Stimulated activated CD4-positive, alpha-beta T cell treated with anti-CD3 and anti-CD28 coated beads, Interleukin-15, amount 100 ng/mL, for 1 hour (primary cell): ENCODE measurements at places on chromosomes 16 and 17.
A peak's percentile ranks its signal among the peaks of the same experiment; 100 is the strongest.

- no peak for DNase-seq
Observed at GRCh38 chr16:28504707-28505404, 1.8 kb downstream of the IL27 start.

- no peak for DNase-seq
Observed at GRCh38 chr17:81579298-81579697, 27.1 kb upstream of the FAAP100 start.

GRCh38 chr17:58382108-58382871 lies 30.3 kb upstream of the SUPT4H1 start:
- DNase-seq: no peak

GRCh38 chr17:58107306-58107705 lies 24.1 kb downstream of the DYNLL2 start:
- DNase-seq: no peak

DNA sequence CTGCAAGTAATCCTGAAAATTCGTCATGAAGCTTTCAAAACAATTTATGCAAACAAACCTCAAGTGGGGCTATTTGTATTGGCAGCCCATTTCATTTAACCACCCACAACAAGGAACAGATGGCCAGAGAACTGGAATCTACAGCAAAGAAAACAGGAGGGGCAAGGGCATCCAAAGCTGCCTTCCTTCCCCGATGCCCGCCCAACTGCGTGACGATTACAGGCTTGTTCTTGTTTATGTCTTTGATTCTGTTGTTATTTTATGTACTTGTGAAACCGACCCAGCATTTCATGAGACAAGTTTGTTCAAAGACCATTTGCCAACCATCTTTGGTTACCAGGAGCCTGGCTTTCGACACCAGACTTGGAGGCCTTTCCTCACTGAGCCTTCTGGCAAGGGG lies 59.1 kb upstream of the IRX6 start:
- no peak for DNase-seq

DNA sequence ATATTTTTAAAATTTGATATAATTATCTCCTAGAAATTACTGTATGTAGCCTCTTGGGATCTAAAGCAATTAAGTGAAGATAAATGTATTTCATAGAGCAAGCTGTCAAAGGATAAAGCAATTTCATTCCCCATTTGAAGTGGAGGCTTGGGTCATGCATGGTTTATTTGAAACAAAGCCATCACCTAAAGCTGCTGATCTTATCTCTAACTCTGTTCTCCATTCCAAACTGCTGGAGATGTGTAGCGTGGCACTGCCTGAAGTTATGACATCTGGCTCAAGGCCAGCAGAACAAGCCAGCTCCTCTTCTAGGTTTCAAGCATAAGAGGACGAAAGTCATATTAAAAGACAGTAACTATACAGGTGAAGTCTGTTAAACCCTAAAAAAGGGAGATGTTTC lies 83.9 kb downstream of the HIC1 start:
- no peak for DNase-seq

DNA sequence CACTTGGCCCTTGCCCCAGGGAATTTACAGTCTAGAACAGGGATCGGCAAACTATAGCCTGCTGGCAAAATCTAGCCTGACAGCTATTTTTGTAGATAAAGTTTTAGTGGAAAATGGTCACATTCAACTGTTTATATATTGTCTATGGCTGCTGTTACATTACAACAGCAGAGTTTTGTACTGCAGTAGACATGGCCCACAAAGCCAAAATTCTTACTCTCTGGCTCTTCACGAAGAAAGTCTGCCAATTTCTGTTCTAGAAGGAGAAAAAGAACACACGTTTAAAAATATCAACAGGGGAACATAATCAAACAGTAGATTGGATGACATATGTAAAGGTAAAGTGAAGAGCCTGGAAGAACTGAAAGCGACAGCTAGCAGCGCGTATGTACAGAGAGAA lies 33.2 kb upstream of the CCDC182 start:
- DNase-seq: no peak

GRCh38 chr17:15157051-15157450 lies 108.1 kb downstream of the PMP22 start:
- no peak for DNase-seq

DNA sequence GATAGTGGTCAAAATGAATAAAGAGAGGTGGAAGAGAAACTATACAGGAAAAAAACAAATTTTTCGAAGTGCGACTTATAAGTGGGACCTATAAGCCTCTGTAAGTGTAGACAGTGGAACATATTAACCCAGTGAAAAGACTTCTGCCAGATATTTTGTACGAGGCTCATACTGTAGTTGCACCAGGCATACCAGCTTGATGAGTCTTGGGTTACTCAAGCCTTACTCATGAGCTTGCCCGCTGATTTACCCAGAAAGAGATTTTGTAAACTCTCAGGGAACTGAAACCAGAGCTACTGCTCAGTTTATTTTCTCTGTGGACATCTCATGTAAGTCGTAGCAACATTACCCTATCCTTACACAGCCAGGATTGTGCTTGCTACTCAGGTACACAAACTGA lies 708.0 kb upstream of the SOX9 start:
- no peak for DNase-seq

DNA sequence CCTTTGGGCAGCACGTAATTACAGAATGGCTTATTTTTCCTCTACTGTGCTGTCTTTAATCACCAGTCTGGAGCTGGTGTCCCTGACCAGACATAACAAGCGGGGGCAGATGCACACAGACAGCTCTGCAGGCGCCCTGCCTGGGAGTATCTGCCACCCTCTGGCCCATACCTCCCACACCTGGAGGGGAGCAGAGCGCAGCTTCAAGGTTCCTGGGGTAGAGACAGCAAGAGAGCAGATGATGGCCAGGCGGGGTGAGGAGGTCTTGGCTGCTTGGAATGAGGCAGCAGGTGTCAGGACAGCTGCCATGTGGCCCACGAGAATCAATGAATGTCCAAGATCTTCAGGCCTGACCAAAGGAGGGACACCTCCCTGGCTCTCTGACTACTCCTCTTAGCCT lies 23.8 kb downstream of the TMEM94 start:
- DNase-seq: no peak

DNA sequence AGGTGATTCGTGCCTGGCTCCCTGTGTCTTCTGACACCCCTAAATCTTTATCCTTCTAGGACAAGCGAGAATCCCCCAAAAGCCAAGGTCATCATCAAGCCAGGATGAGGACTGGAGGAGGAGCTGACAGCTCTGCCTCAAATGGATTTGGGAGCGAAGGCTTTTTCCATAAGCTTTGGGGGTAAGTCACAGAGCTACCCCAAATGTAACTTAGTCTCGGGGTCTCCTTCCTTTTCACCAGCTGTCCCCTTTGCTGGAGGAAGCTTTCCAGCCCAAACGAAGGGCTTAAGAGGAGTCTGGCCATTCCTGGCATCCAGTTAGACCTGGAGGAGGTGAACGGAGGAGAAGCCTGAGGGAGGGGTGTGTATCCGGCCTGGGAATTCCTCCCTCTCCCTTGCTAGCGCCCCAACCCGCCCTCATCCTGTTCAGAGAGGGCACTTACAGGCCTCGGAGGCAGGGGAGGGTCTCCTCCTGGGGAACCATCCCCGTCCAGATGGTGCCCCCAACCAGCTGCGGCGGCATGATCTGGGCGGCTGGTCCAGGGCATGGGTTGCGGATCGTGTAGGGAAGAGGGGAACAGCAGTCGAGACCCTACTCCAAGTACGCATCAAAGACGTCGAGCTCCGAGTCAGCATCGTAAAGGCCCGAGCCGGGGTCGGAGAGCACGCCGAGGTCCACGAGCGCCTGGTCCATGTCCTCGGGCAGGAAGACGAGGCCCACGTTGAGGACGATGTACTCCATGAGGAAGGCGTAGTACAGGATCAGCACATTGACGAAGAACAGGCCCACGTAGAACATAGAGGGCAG lies 938 bp downstream of the DEXI start:
- DNase-seq: no peak

DNA sequence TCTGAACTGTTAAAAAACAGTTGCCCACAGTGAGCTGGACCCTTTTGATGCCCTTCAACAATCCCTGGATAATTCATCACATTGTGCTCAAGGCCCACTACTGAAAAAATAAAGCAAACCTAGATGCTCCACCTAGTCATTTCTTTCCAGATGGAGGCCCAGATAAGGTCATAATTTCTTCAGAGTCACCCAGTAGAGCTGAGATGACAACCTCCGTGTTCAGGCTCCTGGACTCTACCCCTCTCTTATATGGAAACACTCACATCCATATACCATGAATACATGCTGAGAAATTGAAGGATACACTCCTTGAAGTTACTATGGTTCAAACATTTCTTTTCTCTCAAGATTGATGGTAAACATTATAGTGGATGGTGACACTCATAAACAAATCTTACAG lies 2.7 kb upstream of the ABCA3 start:
- DNase-seq: no peak

- no peak for DNase-seq
Observed at GRCh38 chr17:40251576-40251975, 32.5 kb downstream of the WIPF2 start.

DNA sequence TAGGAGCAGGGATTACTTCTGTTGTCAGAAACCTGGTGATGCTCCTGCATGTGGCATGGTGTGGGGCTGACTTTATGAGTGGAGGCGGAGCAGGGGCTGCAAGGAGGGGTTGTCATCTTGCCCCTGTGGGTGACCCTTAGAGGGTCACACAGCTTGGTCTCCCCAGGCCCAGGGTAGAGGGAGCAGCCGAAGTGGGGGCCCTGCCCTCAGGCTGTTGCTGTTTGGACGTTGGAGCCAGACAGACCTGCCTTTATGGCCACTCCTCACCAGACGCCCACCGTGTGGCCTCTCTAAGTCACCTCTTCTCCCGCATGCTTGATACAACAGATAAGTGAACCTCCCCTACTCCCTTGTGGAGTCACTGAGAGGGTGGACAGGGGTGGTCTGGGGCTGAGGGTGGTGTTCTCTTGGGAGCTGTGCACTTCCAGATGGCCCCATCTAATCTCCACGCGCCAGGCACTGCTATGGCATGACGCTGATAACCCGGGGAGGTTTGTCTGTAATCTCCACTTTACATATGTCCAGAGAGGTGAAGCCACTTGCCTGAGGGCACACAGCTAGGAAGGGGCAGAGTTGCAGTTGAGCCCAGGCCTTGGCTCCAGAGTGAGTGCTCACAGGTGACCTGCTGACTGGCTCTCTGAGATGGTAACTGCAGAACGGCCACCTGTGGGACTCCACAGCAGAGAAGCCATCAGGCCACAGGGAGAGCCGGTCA lies 10.0 kb downstream of the MAP2K3 start:
- no peak for DNase-seq

GRCh38 chr17:16422416-16422815 lies 7.0 kb downstream of the TRPV2 start:
- DNase-seq: no peak

DNA sequence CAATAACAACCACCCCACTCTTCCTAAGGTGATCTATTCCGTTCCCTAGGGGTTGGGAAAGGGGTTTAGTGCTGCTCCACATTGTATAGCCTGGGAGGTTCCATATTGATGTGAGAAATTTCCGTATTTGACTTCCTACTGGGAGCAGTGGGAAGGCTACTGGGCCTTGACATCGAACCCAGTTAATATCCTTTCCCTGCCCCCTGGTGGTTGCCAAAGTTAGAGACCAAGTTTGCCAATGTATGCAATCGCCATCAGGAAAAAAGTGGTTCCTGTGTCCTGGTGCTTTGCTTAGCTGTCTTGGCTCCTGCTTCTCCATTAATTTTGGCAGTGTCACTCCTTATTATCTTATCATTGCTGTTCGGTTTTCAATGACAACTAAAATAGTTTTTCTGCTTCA lies 914.9 kb downstream of the KCNJ2 start:
- DNase-seq: no peak

DNA sequence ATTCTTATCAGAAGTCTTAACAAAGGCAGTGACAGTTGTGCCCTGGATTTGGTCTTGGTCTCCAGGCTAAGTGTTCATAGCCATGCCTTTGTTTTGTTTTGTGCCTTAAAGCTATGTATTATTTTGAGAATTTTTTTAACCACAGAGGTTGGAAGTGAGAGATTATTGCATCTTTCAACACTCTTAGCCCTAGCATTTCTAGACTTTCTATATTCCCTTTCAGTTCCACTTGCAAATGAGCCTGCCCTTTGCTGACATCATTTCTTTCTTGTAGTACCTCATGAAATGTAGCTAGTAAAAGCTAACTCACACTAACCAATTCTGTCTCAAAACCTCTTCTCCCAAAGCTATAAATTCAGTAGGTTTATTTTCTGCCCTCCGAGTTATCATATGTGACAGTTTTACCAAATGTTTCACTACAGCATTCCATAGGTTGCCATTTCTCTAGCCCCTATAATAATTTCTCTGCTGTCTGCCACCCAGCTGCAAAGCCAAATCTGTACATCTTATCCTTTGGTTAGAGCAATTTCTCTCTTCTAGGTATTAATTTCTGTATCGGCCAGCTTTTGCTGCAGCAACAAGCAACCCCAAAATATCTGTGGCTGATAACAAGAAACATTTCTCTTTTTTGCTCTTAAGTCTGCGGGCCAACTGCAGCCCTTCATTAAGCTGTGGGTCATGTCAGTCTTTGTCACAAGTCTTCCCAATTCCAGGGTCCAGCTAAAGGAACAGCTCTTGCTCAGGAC lies 14.2 kb upstream of the CCL1 start:
- no peak for DNase-seq

DNA sequence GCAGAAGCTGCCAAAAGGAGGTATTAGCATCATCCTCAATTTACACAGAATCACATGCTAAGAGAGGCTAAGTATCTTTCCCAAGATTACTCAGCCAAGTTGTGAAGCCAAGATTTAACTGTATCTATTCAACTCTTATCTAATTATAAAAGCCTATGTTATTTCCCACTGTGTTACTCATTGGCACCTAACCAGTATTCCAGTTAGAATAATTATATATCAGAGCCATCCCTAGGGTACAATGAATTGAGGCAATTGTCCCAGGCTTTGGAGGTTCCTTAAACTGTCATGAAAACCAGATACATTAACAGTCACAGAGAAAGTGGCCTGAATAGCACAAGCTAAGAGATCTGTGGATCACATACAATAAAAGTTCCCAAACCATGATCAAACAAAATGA lies 10.9 kb upstream of the AMFR start:
- no peak for DNase-seq

- DNase-seq: no peak
Observed at GRCh38 chr16:65142276-65142675, 20.4 kb upstream of the CDH11 start.

- DNase-seq: peak; percentile 49
Observed at GRCh38 chr16:4474192-4474961, at the start of gene NMRAL1. Gene NMRAL1 (minus strand): TSS chr16:4474625. CDS start chr16:4474132, 493 bp downstream.

- DNase-seq: no peak
Observed at GRCh38 chr16:50207652-50208051, 54.5 kb downstream of the TENT4B start.

- DNase-seq: no peak
Observed at GRCh38 chr17:74125156-74125555, 78.3 kb upstream of the RPL38 start.
